ENCODE measurements at places on chromosomes 4 and X.
A peak's percentile ranks its signal among the peaks of the same experiment; 100 is the strongest.

- no peak for DNase-seq
Observed at GRCh38 chr4:3253808-3254207, 4.8 kb downstream of the MSANTD1 start.

GRCh38 chr4:16513876-16514275, 287.6 kb upstream of the TAPT1 start:
- no peak for DNase-seq

DNA sequence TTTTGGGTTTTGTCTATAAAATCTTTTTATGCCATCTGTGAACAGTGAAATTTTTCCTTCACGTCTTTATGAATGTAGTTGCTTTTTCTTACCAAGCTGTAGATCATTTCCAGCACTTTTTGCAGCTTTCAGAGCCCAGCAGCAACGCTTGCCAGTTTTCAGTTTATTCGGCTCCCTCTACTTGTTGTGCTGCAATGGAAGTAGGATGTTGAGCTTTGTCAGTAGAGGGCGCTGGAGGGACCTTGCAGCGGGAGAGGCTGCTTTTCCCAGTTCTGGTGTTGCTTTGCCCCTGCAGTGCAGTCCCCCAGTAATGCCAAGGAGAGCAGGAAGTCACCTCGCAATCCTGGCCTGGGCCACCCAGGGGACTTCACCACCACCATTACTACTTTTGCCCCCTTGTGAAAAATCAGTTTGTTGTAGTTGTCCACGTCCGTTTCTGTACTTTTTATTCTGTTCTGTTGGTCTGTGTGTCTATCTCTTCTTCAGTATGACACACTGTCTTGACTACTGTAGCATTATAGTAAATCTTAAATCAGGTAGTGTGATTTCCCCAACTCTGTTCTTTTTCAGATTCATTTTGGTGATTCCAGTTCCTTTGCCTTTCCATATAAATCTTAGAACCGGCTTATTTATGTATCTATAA, 21.8 kb downstream of the CMC4 start:
- DNase-seq, result peak; percentile 35

- DNase-seq, result no peak
Observed at GRCh38 chr4:173370130-173370476, 651 bp upstream of the SAP30 start.

- no peak for DNase-seq
Observed at GRCh38 chrX:154824638-154825037, 9.8 kb downstream of the SMIM9 start.

DNA sequence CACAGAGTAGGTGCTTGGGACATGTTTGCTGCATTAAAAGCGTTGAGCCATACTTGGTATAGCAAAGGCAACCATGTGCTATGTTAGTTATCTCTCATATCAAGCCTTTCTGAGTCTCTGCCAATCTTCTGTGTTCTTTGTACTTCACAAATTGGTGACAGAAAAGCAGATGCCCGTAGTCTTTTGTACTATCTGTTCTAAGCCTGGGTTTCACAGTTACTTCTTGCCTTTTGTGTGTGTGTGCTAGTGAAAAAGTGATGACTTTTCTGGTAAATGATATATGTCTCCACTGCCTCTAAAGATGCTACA, 16.1 kb upstream of the KLHL2 start:
- DNase-seq, result no peak

DNA sequence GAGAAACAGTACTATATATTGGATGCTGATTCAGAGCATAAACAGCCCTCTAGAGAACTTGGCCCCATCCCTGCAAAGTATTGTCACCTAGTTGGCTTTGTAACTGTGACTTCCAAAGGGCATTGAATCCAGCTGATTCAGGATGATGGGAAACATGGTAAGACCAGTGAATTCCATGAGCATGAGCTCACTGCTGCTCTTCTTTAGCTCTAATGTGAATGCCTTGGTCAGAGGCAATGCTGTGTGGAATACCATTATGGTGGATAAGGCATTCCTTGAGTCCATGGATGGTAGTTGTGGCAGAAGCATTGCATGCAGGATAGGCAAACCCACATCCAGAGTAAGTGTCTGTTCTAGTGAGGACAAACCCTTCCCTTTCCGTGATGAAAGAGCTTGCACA, 365.6 kb upstream of the EDA2R start:
- DNase-seq, result no peak

DNA sequence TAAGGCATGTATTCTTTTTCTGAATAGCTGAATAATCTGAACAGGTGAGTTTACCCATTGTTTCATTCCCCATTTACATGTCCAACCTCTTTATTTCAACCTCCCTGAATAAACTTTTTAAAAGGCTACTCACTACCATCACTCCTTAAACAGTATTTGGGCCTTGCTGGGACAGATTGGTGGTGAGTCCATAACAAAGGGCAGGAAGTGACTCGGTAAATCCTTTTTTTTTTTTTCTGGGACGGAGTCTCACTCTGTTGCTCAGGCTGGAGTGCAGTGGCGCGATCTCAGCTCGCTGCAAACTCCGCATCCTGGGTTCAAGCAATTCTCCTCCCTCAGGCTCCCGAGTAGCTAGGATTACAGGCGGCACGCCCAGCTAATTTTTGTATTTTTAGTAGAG, 23.4 kb upstream of the SEC24B start:
- no peak for DNase-seq

DNA sequence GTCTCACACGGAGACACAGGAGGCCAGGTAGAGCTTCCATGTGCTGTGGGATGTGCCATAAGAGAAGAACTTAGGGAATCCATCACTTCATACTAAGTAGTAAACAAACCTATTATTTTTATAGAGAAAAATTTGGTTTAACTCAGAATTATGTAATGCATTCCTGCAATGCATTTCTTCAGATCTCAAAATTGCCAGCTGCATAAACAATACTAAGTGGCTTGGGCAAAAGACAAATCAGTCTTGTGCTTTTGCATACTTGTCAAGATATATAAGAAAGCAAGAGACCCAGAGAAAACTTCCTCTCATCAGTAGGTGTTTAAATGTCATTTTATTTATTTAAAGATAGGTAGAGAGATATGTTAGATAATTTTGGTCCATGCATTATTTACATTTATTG, 382.1 kb upstream of the CTSO start:
- DNase-seq, result no peak

DNA sequence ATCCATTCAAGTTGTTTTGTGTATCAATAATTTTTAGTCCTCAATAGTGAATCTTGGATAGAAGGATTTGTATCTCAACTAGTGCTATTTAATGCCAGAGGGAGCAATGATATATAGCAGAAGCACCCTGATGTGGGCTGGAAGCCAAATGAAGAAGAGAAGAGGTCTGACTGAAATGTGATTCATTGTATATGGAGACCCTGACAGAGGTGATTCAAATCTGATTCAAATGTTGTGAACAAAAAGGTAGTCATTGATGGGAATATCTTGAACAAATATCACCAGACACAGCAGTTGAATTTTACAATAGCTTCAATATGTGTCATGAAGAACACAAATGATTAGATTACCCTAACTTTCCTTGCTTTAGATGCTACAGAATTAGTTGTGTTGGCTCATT, 27.5 kb upstream of the SULT1B1 start:
- DNase-seq, result no peak

DNA sequence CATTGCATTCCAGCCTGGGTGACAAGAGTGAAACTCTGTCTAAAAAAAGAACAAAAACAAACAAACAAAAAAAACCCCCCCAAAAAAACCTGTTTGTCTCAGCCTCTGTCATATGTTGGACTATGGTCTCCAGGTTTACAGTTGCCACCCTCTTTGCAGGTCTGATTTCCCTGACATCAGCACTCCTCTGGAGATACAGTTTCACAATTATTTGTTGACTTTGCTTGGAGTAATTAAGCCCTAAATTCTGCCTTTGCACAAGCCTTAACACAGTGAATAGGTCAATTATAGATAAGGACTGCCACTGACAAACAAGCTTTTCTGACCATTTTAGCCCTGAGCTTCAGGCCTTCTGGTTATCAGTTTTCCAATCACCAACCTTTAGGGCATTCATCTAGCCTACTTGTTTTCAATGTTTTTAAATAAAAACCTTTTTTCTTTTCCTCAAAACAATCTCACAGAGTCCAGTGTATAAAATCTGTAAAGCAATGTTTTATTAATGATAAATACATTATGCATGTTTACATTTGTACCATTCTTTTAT, 20.4 kb upstream of the MAPK10 start:
- no peak for DNase-seq

GRCh38 chr4:102631616-102632015, 129.2 kb downstream of the MANBA start:
- no peak for DNase-seq

DNA sequence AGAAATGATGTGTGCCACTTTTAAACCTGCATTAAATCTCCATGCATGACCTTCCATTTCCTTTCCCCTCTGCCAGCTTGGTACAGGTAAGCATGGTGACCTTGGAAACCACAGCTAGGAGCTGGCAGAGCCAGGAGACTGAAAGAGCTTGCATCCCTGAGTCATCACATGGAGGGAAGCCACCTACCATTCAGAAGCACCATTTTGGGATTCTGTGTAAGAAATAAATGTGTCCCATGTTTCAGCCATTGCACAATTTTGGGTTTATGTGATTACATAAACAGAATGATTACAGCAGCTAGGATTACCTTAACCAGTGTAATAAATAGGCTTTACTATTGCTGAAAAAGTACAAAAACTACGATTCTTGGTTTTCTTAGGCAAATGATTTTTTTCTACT, 17.3 kb upstream of the CCDC149 start:
- DNase-seq, result no peak

GRCh38 chrX:74426071-74426470, 4.8 kb downstream of the SLC16A2 start:
- no peak for DNase-seq

DNA sequence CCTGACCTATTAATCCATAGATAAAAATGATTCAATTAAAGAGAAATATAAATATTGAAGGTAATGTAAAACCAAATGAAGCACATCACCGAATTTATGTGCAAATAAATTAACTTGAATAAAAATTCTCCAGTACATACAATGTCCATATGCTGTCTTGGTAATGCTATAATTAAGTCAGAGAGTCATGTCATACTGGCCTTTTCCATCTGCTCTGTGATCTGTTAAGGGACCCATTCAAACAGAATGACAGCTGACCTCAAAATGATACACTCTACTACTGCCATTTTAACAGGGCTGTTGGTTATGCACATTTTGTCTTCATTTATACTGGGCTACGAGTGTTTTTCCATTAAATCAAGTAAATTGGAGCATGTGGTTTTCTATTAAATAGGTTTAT, 99.3 kb downstream of the TEX13A start:
- no peak for DNase-seq

- no peak for DNase-seq
Observed at GRCh38 chr4:105075045-105075444, 71.6 kb upstream of the TET2 start.

DNA sequence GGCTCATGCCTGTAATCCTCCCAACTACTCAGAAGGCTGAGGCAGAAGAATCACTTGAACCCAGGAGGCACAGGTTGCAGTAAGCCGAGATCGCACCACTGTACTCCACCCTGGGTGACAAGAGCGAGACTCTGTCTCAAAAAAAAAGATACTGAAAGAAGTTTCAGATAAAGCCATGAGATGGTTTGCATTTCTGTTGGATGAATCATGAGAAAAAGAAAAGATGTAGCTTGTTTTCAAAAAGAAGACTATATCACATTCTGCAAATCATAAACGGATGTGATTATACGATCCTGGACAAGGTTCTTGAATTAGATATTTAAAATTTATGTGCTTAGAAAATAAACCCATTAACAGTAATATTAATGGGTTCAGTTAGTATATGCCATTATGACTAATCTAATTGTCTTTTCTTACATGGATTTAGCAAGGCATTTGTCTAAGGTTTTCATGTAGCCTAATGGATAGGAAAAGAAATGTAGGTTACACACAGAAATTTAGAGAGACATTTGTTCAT, 345.9 kb downstream of the SLC7A11 start:
- no peak for DNase-seq

DNA sequence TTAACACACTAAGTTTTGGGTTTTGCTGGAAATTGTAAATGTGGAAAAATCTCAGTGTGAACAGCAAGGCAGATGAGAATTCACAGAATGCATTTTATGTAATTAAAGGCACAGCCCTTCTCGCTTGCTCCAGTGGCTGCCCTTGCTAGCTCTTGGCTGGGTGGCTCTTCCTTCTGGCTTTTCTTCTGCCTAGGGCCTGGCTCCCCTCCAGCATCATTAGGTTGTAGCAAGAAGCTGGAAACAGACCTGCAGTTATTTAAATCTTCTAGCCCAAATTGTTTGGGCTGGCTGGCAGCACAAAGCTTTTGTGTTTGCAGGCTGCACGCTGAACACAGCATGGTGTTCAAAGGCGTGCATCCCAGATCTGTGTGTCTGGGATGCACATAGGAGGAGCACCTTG, 56.5 kb downstream of the LIMCH1 start:
- DNase-seq, result peak; percentile 66

DNA sequence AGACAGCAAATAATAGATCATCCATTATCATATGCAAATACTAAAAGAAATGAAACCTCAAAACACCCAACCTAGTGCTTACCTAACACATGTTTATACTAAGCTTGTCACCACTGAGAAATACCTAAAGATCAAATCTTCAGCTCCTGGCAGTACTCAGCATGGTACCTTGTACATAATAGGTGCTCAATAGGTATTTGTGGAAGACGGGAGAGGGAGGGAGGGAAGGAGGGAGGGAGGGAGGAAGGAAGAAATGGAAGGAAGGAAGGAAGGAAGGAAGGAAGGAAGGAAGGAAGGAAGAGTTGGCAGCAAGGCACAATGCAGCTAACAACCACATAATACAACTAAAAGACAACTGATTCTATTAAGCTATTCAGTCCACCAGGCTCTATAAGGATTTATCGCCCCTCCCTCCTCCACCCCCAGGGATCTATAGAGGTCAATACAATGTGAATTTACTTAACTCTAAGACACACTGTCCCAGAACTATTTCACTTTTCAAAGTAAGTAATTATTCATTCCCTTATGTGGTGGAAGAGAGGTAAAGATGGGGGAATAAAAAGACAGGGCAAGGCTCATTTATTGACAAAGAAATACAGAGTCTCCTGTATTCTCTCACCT, 328.9 kb downstream of the PAPSS1 start:
- DNase-seq, result no peak

DNA sequence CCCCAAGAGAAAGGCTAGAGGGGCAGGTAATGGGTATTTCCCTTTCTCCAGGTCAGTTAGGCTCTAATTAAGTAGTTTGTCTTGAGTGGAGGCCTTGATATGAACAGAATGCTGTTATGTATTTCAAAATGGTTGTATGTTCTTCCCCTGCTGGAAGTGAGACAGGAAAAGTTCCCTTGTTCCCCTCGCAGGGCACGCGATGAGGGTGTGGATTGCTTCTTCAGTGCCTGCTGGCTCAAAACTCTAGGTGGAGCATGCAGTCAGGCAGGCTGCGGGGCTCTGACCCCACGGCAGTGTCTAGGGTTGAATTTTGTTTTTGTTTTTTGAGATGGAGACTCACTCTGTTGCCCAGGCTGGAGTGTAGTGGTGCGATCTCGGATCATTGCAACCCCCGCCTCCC, 341.0 kb upstream of the ZCCHC13 start:
- DNase-seq, result no peak

GRCh38 chrX:140440876-140441275, 64.0 kb downstream of the SOX3 start:
- no peak for DNase-seq

GRCh38 chrX:46140272-46140671, 404.9 kb downstream of the ZNF674 start:
- DNase-seq, result no peak
